ENCODE measurements at places on chromosomes 16 and 17. TPM values are rescaled to one million over a fixed set of nuclear protein-coding genes. Genes with fewer than 3 reads are reported as not detected.

Gene SLC38A7
- 14.9 TPM for total RNA-seq

DNA sequence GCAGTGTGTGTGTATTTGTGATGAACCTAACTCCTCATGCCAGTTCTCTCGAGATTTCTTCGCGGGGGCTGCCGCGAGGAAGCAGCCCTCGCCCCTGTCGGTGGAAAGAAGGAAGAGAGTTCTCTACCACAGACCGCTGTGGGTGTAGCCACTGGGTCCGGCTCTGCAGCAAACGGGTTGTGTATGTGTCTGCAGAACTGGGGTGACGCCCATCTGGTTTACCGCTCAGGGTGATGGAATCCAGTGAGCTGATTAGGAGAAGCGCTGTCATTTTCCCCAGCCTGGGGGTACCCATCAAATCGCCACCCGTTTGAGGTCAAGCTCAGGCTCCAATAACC lies 7.7 kb downstream of the CORO6 start:
- DNase-seq: no peak

- no peak for DNase-seq
Observed at GRCh38 chr16:13780406-13781168, 139.4 kb upstream of the ERCC4 start.

DNA sequence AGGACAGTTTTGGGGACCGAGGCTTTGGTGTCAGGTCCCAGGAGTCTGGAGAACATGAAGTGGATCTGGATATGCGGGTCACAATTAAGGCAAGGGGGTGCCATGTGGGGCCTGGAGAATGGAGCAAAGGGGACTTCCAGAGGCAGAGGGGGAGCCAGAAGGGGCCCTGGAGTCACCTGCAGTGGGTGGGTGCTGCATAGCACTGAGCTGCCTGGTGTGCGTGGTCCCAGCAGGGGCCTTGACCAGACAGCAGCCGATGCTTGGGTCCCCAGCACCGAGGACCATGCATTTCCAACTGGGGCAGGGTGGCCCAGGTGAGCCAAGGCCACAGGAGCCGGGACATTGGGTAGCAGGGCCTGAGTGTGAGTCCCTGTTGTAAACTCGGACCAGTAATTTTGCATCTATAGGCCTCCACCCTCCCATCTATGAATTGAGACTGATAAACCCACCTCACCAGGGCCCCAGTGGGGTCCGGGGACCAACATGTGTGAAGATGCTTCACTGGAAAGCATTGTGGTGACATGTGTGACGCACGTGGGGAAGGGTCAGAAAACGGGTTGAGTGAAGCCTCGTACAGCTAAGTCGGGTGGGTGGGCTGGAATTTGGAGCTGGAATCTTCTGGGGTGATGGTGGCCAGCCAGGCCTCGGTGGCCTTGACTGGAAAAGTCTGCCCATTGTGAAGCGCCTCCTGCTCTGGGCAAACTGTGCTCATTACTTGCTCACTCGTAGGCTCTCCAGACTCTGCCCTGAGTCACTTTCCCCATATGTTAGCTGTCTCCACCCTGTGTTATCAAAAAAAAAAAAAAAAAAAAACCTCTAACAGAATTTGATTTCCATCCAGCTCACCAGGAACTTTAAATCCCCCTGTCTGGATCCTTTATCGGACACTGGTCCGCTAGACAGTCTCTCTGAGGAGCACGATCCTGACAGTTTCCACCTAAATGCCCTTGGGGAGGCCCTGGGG lies 90.5 kb upstream of the ZNF469 start:
- DNase-seq: no peak

Gene KRTAP9-4
- total RNA-seq: not detected

GRCh38 chr17:33121272-33121671 lies 129.6 kb downstream of the SPACA3 start:
- DNase-seq: no peak

Gene P2RX5
- total RNA-seq: 5.4 TPM

- DNase-seq: no peak
Observed at GRCh38 chr16:85112364-85112763, at the start of gene CIBAR2. CIBAR2 (minus strand) TSS chr16:85112472; CDS start chr16:85112352, 120 bp downstream.

DNA sequence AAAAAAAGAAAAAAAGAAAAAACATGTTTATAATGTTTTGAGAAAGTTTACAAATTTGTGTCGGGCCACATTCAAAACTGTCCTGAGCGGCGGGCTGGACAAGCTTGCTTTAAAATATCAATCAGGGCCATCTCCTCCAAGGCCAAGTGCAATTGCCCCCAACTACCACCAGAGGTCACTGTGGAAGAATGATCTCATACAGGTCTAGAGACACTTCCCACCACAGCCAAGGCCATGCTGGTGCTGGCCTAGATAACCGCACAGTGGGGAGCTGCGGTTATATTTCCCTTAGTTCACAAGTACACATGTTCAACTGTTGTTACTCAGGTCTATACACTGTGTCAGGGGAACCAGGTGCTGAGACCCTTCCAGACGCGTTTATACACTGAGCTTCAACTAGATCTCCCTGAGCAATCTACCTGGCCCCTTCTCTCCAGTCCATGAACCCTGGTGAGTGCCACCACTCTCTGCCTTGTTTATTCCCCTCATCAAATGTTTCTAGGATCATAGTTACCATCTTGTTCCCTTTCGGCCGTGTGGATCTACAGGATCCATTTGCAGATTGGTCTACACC lies 83.8 kb upstream of the CCL2 start:
- peak; percentile 84 for DNase-seq

Gene GJC1
- total RNA-seq: 25.8 TPM

All from right atrium auricular region (tissue), 2 donors.